NT2/D1 (cell line): ENCODE measurements at places on chromosomes 4 and X.

DNA sequence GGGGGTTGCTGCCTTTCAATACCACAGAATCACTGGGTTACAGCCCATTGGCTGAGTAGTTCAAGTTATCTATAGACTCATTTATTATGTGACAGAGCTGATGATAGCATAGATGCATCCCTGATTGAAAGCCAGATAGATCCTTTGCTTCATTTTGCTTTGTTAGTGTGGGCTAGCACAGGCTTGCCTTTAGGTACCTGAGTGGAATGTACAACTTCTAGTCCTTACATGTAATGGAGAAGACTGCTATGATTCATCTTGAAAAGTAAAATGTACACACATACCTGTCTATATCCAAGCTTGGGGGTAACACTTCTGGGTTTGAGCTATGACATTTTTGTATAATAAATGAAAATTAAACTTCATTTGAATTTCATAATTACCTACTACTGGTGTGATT, 226.0 kb upstream of the FTHL17 start:
- no peak for DNase-seq

- DNase-seq, result no peak
These were observed 51.1 kb upstream of the UNC5C start for GRCh38 chr4:95599777-95600400.

- DNase-seq, result no peak
These were observed 77.9 kb downstream of the CXXC4 start for GRCh38 chr4:104416725-104417356.

GRCh38 chr4:82005158-82005557, 368.6 kb downstream of the HNRNPD start:
- DNase-seq, result no peak

GRCh38 chrX:131828482-131828881, 194.6 kb upstream of the STK26 start:
- no peak for DNase-seq

- DNase-seq, result no peak
These were observed 209.2 kb downstream of the GLUD2 start for GRCh38 chrX:121256647-121257046.
